Stimulated activated CD4-positive, alpha-beta T cell treated with anti-CD3 and anti-CD28 coated beads, Interleukin-4, amount 100 ng/mL, for 1 hour (primary cell): ENCODE measurements at places on chromosomes 4 and X.

DNA sequence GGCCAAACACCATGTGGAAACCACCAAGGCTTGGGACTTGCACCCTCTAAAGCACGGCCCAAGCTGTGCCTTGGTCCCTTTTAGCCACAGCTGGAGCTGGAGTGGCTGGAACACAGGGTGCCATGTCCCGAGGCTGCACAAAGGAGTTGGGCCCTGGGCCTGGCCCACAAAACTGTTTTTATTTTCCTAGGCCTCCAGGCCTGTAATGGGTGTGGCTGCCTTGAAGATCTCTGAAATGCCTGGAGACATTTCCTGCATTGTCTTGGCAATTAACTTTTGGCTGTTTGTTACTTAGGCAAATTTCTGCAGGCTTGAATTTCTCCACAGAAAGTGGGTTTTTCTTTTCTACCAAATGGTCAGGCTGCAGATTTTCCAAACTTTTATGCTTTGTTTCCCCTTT lies 55.7 kb downstream of the IL15 start:
- DNase-seq: no peak

DNA sequence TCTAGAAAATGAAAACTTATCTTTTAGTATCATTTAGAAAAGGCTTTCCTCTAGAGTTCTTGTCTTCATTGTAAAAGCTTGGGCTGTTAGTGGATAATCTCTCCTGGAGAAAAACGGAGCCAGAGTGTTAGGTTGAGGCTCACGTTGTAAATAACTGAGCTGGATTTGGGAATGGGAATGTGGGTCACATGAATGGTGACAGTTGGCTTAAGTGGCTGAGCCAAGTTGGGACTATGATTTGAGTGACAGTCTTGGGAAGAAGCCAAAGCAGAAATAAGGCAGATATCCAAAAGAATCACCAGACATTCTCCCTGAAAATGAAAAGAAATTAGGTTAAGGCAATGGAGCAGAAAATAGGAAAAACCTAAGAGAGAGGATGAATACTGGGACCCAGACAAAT lies 33.6 kb upstream of the PDGFC start:
- DNase-seq: no peak

DNA sequence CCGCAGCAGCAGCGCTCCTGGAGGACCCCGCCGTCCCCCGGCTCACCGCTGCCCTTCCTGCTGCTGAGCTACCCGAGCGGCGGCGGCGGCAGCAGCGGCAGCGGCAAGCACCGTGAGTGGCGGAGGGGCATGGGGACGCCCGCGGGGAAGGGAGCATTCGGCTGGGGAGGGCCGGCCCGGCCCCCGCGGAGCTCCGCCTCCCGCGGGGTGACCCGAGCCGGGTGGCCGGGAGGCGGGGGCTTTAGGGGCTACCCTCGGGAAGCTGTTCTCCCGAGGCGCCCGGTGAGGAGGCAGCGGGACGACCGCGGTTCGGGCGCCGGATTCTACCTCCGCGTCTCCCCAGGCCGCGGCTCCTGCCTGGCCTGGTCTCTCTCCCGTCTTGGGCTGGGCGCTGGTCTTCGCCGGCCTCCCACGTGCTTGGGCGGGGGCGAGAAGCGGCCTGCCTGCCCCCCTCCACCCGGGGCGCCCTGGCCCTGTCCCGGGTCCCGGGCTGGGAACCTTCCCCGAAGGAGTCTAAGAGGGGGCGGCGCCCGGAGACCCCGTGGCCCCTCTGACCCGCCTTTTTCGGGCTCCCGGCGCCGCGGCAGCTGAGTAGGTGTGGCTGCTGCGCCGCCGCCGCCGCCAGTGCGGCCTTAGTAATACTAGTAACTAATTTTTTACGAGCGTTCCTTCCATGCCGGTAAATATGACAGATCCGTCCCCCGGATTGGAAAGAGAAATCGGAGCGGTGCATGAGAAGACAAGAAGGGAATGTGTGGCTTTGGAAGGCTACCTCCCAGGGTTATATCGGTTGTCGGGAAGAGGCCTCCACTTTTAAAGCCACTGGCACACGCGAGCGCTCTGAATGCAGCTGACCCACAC lies 16.4 kb upstream of the RUFY3 start:
- DNase-seq: peak; percentile 73

- no peak for DNase-seq
Measured at GRCh38 chr4:1736812-1737211, 15.5 kb downstream of the TACC3 start.

GRCh38 chrX:44747317-44747716 lies 96.5 kb upstream of the DUSP21 start:
- no peak for DNase-seq
